Kasumi-1 (cell line): ENCODE measurements at places on chromosomes 12 and 14.

DNA sequence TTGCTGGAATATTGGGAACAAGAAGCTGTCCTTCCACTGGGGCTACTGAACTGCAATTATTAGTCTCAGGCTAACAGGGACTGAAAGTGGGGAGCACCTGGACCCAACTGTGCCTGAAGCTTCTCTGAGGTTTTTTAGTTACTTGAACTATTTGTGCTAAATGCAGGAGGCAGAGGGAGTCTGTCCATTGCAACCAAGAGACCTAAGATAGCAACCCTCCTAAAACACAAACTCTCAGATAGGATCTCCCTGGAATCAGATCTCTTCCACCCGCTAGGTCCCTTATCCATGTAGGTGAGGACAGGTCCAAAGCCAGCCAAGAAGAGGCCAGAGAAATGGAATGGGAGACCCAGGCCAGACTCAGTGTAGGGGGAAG is 58.1 kb downstream of the NCOR2 start:
- no peak for DNase-seq

- no peak for DNase-seq
Observed at GRCh38 chr12:130593056-130593455, 123.0 kb downstream of the RIMBP2 start.

DNA sequence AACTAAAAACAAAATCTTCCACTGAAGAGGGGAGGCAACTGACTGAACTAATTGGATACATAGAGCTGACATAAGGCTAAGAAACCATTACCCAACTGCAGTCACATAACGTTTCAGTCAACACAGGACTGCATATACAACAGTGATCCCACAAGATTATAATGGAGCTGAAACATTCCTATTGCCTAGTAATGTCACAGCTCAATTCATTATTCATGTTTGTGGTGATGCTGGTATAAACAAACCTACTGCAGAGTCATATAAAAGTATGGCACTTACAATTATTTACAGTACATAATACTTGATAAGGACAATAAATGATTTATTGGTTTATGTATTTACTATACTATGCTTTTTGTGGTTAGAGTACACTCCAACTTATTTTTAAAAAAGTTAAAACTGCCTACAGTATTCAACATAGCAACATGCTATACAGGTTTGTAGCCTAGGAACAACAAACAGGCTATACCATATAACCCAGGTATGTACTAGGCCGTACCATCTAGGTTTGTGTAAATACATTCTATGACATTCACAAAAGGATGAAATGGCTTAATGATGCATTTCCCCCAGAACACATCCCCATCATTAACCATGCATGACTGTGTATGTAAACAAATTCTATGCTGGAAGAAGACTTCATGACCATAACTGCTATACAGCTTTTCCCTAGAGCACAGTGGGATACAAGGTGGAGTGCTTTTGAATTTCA is 4.3 kb downstream of the NAP1L1 start:
- DNase-seq = no peak

DNA sequence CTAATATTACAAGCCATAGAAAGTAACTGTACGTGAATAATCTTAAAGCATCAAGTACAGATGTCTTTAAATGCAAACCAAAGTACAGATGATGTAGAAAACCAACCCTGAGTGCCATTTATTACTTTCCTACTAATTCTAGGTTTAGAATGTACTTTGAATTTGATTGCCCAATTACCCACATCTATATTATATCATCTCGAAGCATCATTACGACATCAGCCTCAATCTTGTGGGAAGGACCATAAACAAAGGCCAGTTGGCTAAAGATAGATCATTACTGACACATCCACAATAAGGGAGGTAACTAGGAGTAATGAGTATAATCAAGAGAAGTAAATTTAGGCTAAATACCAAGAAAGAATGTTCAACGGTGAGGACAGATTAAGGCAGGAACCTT is 478.9 kb downstream of the BCAT1 start:
- no peak for DNase-seq
